ENCODE measurements at places on chromosomes 6 and 20.
A peak's percentile ranks its signal among the peaks of the same experiment; 100 is the strongest.

DNA sequence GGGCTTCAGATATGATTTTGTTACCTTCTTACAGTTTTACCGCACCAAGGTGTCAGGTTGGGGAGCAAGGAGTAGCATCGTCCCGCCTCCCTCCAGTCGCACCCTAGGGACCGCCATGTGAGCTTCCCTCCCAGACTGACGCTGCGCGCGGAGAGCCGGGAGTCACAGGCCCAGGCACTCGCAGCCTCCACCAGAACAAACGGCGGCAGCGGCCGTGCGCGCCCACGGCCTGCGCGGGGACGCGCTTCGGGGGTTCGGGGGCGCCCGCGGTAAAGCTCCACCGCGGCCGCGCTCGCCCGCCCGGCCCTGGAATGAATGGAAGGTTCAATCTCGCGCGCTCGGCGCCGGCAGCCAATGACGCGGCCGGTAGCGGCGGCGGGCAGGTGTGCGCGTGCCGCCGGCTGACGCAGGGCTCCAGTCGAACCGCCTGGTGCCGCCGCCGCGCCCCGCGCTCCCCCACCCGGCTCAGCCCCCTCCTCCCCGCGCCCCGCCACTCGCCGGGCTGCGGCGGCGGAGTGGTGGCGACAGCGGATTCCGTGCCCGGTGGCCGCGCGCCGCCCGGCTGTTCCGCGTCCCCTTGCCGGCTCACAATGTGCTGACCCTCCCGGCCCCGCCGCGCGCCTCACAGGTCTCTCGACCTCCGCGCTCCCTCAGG, 16.5 kb upstream of the LIN28B start:
- DNase-seq, result no peak

GRCh38 chr6:115613488-115613887, 447.2 kb downstream of the FRK start:
- DNase-seq, result no peak

DNA sequence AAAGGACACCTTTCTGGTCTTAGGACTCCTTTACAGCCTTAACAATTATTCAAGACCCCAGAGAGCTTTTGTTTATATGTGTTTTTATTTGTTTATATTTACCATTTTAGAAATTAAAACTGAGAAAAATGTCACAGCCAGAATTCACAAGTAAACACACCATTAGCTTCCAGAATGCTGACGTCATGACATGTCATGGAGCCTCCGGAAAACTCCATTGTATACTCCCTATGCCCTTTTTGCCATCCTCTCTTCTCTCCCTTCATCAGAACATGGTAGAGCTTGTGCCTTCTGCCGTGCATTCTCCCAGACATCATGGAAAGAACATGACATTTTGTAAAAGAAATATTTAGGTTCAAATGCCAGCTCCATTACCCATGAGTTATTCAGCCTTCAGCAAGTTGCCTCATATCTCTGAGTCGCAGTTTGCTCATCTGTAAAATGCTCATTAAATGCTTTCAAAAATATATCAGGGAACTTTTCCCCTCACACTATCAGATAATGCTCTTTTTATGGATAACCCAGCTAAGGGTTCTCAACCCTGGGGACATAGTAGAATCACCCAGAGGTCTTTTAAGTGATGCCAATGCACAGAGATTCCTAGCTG, 27.8 kb downstream of the TNFAIP3 start:
- no peak for DNase-seq

DNA sequence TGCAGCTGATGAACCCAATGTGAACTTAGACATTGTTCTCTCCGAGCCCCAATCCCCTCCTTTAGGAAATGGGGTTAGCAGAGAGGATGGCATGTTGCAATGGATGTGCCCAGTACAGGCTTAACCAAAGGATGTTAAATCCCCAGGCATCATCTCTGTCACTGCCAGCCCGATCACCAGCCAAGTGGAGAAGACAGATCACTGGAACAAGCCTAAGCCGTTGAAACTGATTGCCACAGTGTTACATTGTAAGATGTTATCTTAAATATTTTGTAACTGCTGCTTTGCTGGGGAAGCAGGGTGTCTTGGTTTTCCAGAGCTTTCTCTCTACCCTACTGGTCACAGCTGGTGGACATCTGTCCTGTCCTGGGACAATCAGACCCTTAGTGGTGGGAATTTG, 783.4 kb upstream of the CHD6 start:
- DNase-seq, result no peak

GRCh38 chr6:54419885-54420284, 111.6 kb downstream of the TINAG start:
- DNase-seq, result no peak

DNA sequence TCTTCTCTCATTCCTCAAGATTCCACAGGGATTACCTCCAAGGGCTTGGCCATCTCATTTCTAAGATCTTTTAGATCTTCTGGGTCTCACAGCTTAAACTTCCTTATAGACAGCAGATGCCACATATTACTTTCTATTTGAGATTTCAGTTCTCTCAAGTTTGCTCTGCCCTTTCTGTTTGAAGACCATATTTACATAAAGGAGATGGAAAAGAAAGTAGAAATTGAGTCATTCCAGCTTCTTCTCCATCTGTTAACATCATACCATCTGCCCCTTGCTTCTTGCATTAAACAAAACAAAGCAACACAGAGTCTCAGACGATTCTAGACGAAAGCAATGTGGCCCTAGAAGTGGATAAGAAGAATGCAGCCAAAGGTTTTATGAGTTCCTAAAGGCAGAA, 203.4 kb downstream of the TTLL2 start:
- no peak for DNase-seq

DNA sequence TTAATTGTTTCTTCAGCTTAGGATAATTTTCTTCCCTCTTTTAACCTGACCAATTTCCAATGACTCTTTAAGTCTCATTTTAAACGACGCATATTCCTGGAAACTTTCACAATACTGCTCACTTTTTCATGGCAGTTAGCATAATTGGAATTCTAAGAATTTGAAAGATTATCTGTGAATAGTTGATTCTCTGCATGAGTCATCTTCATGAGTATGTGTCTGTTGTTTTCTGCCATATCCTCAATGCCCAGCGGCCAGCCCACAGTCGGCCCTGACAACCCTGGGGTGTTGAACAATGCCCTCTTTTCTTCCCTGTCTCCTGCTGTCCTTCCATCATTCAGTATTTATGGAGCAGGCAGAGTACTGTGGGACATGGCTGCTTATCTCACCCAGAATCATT, 554.2 kb downstream of the CDH26 start:
- DNase-seq, result no peak

DNA sequence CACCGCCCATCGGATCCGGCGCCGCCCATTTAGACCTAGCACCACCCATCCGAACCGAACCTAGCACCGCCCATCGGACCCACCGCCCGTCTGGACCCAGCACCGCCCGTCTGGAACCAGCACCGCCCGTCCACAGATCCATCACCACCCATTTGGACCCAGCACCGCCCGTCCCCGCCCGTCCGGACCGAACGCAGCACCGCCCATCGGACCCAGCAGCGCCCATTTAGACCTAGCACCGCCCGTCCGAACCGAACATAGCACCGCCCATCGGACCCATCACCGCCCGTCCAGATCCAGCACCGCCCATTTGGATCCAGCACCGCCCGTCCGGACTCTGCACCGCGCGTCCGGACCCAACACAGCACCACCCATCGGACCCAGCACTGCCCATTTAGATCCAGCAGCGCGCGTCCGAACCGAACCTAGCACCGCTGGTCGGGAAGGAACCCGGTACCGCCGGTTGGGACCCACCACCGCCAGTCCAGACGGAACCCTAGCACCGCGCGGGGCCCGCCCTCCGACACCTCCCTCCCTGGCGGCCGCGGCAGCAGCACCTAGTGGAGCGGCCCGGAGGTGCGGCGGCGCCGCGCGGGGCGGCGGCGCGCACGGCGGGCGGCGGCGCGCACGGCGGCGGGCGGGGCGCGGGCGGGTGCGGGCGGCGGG, 348 bp upstream of the AFDN start:
- DNase-seq, result peak; percentile 61

GRCh38 chr6:128515550-128516513, 4.6 kb downstream of the PTPRK start:
- no peak for DNase-seq

GRCh38 chr6:150279533-150279932, 89.3 kb upstream of the IYD start:
- no peak for DNase-seq

DNA sequence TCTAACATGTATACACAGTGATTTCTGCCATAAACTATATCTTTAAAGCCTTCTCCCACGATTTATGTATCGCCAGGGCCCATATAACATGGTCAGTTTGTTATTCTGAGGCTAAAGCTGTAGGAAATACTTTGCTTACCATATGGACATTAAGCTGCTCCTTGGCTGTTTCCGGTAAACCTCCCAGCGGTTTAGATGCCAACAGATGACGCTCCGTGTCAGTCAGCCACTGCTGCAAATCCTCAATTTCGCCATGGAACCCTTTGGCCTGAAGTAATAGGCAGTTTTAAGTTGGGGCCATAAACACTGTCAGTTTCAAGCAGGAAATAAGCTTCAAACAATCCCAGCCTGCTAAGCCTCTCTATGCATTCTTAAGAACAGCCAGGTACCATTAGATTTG, 145.4 kb downstream of the DST start:
- no peak for DNase-seq

- DNase-seq, result no peak
Measured at GRCh38 chr6:8857160-8857559, 421.8 kb upstream of the SLC35B3 start.

- DNase-seq, result no peak
Measured at GRCh38 chr6:163206196-163206595, 208.3 kb upstream of the QKI start.

DNA sequence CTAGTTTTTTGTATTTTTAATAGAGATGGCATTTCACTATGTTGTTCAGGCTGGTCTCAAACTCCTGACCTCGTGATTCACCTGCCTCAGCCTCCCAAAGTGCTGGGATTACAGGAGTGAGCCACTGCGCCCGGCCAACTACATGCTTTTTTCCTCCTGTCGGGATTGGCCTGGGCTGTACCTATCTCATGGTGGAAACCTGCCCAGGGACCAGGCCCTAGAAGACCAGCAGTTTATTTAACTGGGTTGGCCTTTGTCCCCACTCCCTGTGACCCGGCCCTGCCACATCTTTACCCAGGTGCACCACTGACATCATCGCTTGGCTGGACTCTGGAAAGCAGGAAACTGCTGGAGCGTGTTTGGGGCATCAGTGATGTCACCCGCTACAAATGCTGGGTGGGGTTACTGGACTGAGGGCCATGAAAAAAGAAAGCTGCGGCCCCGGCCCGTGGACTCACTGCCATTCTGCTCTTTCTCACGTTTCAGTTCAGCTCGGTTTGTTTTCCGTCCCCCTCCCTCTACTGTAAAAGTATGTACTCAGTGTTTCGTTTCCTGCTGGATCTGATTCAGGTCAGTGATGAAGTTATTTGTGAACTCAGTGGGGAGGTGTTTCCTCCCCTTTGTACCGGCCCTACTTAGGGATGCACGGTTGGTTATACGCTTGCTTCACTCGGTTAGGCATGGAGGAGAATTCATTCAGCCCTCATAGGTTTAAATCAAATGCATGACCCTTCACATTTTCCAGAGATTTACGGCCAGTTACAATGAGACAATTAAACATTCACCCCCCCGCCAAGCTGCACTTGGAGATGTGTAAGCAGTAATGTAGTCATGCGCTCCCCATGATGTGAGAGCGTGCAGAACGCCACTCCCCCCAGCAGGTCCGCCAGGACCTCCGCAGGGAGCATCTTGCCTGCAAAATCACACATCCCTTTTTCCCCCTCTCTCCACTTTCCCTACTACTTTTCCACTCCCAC, 179.3 kb downstream of the MTHFD1L start:
- no peak for DNase-seq
